Activated gamma-delta T cell treated with Interleukin-2 at 50 U/mL for 16 hours (primary cell): ENCODE measurements at places on chromosomes 2 and 18.

GRCh38 chr2:55883829-55884228, 39.8 kb downstream of the EFEMP1 start:
- DNase-seq = no peak

DNA sequence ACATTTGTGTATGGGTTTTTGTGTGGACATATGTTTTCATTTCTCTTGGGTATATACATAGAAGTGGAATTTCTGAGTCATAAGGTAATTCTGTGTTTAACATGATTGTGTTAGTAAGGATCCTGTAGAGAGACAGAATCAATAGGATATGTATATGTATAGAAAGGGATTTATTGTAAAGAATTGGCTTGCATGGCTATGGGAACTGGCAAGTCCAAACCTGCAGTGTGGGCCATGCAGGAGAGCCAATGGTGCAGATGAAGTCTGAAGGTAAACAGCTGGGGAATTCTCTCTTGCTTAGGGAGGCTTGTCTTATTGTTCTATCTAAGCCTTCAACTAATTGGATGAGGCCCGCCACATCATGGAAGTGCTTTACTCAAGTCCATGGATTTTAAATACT, 39.2 kb upstream of the IL1R2 start:
- no peak for DNase-seq

GRCh38 chr2:69013840-69014821, 1.2 kb downstream of the ANTXR1 start:
- DNase-seq = no peak

DNA sequence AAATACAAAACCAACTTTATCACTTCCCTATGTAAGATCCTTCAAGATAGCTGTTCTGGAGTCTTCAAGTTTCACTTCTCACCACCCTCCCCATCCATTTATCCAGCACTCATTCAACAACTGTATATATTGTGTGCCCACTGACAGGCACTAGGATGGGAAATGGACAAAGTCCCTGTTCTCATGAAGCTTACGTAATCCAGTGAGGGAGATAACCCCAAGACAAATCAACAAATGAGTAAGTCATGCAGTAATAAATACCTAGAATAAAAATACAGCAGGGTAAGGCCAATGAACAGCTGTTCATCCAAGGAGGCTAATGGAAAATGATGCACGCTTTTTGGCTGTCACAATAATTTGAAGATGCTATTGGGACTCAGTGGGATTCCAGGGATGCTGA, 133.8 kb downstream of the MEMO1 start:
- DNase-seq = no peak

- no peak for DNase-seq
Observed at GRCh38 chr2:144480285-144480684, 39.6 kb downstream of the ZEB2 start.

DNA sequence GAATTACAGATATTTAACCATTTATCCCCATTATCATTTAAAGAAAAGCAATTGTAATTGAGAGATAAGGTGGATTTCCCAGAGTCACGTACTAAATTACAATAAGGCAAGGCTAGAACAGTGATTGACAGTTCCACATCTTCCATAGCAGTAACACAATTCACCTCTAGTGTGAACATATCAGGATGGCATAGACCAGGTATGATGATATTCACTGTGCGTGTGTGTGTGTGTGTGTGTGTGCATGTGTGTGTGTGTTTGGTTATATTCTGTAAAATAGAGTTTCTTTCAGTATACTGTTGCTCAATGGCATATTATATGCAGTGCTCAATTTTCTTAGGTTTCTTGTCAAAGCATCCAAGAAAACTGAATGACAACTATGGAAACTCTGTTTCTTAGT, 1.7 kb downstream of the SCN2A start:
- DNase-seq = no peak

GRCh38 chr2:27376866-27377617, 3.5 kb downstream of the ZNF513 start:
- no peak for DNase-seq

GRCh38 chr18:32160547-32160946, 29.3 kb upstream of the MEP1B start:
- no peak for DNase-seq

GRCh38 chr2:6475155-6475940, 390.4 kb downstream of the CMPK2 start:
- DNase-seq = no peak

DNA sequence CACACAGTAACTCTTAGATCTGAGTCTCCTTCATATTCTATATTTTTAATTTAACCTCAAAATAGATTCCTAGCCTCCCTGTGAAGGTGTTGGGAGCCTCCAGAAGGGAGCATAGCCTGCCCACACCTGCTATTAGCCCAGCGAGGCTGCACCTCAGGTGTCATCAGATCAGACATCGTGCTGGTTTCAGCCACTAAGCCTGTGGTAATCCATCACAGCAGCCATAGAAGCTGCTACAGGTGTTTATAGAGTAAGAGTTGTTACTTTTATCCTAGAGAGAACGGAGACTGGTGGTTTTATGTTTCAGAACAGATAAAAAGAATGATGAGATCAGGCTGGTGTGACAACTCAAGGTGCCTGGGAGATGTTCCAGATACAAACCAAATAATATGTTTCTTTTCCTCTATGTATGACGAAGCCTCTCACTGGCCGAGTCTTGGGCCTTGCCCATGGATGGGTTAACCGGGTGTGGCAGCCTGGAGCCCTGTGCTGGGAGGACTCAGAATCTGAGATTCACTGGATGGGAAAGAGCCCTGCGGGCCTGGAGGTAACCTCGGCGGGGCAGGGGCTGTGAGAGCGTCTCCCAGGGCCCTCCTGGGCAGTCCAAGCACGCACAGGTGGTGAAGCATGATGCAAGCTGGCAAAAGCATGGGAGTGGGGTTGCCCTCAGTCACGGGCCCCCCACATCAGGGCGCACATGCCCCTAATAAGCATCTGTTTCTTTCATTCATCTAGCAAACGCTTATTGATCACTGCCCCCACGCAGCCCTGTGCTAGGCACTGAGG, 73.7 kb downstream of the MRPS9 start:
- DNase-seq = no peak

- DNase-seq = peak; percentile 47
Observed at GRCh38 chr2:216692636-216693413, 2.5 kb downstream of the IGFBP5 start.

DNA sequence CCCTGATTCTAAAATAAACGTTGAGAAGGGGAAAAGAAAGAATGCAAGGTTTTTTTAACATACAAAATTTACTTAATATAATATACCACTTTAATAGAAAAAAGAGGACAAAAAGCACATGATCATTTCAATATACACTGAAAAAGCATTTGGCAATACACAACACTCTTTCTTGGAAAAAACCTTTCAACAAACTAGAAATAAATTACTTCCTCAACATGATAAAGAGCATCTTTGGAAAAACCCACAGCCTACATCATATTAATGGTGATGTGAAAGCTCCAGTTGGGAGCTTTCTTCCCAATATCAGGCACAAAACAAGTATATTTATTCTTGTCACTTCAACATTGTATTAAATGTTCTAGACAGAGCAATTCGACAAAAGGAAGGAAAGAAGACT, 3.0 kb upstream of the POLR1B start:
- DNase-seq = no peak
